ENCODE measurements at places on chromosomes 12 and 14.

- DNase-seq: no peak
Observed at GRCh38 chr12:121345151-121345815, 6.9 kb downstream of the ANAPC5 start.

DNA sequence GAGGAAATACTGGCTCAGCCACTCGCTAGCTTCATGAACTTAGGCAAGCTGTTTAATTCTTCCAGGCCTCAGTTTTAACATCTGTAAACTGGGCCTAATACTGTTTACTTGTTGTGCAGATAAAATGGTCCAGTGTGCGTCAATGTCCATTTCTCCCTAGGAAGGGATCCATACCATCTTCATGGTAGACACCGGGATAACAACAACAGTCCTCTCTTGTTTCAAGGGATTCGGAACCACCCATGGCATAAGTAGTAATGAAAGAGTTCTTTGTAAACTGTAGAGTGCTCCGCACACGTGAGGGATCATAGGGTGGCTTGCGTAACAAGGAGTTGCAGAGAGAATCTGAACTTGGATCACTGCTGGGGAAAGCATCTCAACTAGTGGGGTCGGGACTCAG is 17.3 kb upstream of the CHGA start:
- no peak for DNase-seq

DNA sequence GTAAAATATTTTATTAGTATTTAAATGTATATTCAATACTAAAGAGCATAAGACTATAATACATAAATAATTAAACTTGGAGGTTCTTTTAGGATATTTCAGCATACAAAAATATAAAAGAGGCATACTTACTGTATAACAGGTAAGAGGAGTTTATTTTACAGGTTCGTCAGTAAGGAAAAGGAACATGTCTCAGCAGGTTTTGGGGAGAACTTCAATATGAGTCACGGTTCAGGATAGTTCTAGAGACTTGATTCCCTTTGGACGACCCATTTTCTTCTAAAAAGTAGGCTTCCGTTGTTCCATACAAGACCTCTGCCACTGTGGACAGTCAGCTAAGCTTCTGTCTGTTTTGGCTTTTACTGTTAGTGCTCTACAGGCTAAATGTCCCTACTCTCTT is 181.1 kb downstream of the ALX1 start:
- no peak for DNase-seq

- DNase-seq: no peak
Observed at GRCh38 chr12:21918456-21918855, 22.8 kb downstream of the ABCC9 start.

DNA sequence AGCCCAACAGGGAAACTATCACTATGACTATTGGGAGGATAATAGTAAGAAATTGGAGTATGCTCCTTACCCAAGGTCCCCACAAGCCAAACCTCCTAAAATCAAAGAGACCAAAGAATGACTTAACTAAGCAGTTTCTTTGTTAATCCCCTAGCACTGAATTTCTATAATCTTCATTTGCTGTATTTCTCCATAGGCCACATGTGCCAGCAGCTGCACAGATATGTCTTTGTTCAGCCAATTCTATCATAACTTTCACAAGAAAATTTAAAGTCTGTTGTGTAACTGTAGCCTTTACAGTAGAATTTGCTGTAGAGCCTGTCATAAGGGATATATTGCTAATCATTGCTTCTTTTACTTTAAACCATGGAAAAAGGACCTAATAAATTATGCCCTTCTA is 104.0 kb downstream of the RIN3 start:
- DNase-seq: no peak

- no peak for DNase-seq
Observed at GRCh38 chr12:116432314-116432750, 126.8 kb upstream of the MAP1LC3B2 start.

All from stimulated activated naive CD4-positive, alpha-beta T cell (primary cell).